ENCODE measurements at places on chromosomes 1 and 21.
A peak's percentile ranks its signal among the peaks of the same experiment; 100 is the strongest.

DNA sequence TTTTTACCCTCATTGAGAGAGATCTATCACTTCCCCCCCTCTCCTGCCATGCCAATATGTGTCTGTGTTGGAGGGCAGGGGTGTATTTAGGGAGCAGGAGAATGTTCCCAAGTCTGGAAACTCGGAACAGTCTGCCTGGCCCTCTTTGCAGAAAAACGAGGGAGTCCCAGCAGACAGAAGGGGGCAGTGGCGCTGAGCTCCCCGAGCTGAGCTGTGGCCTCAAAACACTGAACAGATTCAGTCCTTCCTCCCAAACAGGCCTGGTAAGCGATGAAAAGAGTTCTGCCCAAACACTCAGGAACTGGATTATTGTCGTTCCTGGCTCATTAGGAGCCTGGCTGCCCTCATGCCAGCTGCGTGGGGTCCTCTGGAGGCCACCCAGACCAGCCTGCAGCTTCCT, 981 bp downstream of the CLDN14 start:
- DNase-seq: no peak

- DNase-seq: no peak
These were observed 7.4 kb downstream of the ENTREP3 start for GRCh38 chr1:155247667-155248553.

DNA sequence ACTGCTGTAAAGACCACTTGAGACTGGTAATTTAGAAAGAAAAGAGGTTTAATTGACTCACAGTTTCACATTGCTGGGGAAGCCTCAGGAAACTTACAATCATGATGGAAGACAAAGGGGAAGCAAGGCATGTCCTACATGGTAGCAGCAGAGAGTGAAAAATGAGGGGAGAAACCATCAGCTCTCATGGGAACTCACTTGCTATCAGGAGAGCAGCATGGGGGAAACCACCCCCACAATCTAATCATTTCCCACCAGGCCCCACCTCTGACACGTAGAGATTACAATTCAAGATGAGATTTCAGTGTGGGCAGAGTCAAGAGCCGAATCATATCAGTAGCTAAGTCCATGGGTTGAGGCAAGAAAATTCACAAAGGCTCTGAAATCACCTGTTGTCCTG, 23.8 kb upstream of the LYPD8 start:
- DNase-seq: no peak

DNA sequence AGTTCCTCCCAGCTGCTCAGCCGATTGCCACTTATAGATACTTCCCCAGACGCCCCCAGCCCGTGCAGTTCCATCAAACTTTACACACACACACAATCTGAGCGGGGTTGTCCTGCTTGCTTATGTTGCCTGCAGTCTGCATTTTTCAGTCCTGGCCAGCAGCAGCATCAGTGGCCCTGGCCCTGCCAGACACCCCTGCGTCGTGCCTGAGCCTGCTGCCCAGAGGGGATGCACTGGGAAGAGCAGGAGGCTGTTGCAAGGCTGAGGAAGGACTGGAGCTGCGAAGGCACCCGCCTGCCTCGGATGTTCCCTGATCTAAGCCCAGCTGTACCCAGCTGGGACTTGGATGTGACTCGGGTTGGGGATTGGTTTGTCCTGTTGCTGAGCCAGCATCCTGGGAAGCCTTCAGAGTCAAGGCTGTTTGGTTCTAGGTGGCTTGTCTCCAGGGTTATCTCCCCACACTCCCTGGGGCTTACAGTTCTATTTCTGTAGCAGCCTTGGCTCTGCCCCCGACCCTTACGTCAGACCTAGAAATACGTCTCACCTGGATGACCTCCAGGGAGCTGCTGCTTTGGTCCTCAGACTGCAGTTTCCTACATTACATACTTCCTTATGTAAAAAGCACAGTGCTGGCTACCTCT, 42.3 kb downstream of the MAN1C1 start:
- no peak for DNase-seq

DNA sequence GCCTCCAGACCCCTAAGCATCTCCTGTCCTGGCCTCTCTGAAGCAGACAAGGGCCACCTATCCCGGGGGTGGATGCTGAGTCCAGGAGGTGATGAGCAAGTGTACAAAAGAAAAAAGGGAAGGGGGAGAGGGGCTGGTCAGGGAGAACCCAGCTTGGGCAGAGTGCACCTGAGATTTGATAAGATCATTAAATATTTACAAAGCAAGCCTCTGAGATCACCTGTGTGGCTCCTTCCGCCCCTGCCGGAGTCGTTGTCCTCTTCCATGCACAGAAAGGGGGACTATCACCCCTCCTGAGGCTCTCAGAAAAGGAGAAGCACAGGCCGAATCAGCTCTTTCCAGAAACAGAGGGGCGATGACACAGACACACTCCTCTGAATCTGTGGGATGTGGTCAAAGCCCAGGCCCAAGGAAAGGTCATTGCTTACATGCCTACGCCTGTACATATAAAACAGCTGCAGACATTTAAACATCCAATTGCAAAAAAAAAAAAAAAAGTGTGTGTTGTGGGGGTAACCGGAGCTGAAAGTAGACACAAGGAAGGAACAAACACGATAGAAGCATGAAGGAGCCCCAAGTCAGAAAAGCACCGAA, 30.9 kb downstream of the PRSS38 start:
- DNase-seq: no peak

DNA sequence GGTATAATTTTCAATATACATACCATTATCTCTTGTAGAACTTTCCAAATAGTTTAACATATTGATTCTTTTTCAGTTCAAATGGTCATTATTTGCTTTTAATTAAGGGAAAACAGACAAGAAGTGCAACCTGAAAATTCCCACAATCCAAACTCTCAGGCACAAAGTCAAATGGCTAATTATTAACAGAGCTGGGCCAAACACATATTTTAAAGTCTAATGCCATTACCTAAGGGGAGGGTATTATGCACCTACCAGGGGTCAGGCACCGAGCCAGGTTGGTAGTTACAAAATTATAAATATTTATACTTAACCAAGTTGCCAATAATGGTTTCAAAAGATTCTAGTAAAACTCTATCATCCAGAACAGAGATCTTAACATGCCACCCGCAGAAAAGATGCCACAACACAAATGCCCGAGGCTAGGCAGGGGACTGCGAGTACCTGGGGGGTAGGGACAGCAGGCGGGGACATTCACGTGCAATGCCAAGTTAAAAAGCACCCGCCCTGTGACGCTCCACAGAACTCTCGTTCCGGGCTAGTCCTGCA, 15.0 kb downstream of the LBR start:
- no peak for DNase-seq

DNA sequence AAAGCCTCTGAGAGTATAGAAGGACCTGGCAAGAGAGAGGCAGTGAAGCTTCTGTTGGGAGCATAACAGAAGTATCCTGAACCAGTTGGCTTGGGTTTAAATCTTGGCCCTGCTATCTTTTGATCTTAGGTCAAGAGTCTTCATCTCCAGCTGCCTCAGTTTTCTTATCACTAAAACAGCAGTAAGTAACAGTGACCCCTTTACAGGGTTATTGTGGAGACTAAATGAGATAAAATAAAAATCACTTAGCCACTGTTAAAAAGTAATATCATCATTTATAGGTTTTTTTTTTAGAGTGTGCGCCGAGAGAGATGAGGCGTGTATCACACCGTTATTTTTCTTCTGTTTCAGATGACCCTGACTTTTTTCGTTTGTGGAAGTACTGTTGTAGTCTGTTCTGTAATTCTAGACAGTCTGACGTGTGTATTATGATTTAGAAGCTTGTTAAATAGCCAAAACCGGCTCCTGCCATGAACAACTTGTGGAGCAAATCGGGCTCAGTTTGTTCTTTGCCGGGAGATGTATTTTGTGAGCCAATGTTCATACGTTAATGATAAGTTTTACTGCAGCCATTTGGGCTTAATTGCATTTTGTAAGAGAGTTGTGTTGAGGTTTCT, 1.1 kb downstream of the THRAP3 start:
- no peak for DNase-seq

DNA sequence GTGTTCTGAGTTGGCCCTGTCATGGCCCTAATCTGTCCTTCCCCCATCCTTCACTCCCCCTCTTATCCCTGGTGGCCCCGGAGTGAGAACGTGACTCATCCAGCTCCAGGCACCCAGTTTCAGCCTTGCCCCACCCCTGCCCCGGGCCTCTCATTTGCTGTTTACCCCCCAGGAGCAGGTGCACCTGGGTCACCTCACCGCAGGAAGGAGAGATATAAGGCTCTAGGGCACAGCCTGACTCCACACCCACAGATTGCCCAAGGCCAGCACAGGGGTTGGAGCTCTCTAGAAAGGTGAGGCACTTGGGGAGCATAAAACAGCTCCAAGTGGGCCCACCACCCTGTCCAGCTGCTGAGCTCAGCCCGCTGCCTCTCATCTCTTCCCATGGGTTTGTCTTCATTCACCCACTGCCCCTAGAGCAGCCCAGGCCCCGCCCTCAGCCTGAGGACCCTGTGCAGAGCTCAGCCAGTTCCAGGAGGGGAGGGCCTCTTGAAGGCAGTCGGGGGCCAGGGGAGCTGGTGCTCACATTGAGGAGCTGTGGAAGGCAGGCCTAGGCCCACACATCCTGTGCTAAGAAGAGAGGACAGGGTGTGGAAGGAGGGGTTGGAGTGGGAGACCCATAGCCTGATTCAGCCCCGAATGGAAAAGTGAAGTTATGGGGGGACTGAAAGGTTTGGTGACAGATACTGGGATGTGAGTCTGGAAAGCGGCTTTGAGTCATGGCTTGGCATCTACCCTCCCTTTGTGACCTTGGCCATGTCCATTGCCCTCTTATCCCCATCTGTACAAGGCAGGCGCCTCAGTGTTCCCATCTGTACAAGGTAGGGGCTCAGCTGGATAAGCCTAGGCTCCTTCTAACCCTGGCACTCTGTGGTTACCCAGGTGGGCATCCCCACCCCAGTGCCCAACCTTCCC, 16.1 kb upstream of the GPR37L1 start:
- no peak for DNase-seq

- DNase-seq: no peak
These were observed 580.2 kb downstream of the SMYD3 start for GRCh38 chr1:245926888-245927287.

- DNase-seq: no peak
These were observed 27.7 kb downstream of the RPL5 start for GRCh38 chr1:92859400-92860039.

DNA sequence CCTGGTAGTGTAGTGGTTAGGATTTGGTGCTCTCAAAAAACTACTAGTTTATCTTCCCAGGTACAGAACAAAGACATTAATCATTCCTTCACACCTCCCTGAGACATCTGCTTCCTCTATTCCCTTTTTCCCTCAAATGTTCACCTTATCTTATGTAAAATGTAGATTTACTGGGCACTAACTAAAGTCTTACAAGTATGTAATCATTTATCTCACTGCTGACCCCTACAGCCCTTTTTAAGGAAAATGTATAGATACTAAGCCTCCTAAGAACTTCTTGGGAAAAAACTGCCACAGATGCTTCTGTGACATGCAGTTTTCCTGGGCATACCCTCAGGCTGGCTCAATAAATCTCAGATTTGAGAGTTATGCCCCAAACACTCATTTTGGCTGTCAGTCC, 50.8 kb upstream of the NEK7 start:
- DNase-seq: no peak

GRCh38 chr1:12179111-12179519, 12.3 kb downstream of the TNFRSF1B start:
- DNase-seq: peak; percentile 66

DNA sequence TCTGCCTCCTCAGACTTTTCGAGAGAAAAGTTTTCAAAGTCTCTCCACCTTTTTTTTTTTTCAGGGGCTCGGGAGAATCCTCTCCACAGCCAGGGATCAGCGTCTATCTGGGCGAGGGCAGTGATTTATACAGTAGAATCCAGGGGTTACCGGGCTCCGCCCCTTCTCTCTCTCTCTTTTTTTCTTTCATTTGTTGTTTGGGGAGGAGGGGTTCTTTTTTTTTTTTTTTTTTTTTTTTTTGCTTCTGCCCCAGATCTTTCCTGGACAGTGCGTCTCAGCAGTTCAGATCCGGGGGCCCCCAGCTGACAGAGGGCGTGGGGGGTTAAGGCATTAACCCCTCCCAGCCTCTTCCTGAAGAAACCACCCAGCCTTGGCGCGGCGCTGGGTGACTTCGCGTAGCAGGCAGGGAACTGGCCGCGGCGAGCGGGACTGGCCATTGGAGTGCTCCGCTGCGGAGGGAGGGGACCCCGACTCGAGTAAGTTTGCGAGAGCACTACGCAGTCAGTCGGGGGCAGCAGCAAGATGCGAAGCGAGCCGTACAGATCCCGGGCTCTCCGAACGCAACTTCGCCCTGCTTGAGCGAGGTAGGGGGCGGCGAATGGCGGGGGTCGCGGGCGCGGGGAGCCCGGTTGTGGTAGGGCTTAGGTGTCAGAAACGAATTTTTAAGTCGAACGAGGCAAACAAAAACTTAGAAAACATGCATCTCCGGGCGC, at the start of gene S1PR1:
TSS of gene S1PR1 (plus strand) at position 504 of the 713 bp plus-strand sequence. CDS start 1,966 bp downstream, outside the sequence.
- DNase-seq: peak; percentile 47

DNA sequence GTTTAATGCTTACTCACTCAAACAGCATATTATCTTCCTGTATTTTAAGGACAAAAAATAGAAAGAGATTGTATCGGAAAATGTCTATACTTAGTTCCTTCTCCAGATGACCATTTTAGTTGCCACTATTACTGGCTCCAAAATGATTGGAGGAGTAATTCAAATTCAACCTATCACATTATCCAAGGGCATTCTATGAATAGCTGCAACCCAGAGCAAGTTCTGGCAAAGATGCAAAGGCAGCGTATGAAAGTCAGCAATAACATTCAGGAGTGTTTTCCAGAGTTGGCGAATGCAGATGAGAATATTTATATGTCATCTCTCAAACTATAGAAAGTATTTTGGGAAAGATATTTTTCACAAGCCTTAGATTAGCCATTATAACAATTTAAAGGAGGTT, 389.8 kb upstream of the ADGRL2 start:
- no peak for DNase-seq

DNA sequence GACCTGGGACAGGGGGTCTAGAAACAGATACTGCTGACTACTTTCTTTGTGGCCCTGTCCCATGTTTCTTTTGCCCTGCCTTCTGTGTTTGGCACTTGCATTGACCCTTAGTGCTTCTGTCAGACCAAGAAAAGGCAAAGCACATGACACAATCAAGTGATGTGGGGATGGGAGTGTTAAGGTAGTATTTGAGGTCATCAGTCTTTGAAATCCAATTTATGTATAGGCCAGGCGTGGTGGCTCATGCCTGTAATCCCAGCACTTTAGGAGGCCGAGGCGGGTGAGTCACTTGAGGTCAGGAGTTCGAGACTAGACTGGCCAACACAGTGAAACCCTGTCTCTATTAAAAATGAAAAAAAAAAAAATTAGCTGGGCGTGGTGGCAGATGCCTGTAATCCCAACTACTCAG, 26.0 kb downstream of the SERBP1 start:
- DNase-seq: no peak

GRCh38 chr1:184866991-184867788, 107.1 kb downstream of the NIBAN1 start:
- DNase-seq: peak; percentile 24

GRCh38 chr1:116367256-116367945, 5.6 kb upstream of the ATP1A1 start:
- DNase-seq: no peak

- DNase-seq: no peak
These were observed 86.6 kb downstream of the ASTN1 start for GRCh38 chr1:177077734-177078499.

- no peak for DNase-seq
These were observed 8.9 kb upstream of the ZNF669 start for GRCh38 chr1:247113094-247113497.
